ENCODE measurements at places on chromosomes 4 and X.

DNA sequence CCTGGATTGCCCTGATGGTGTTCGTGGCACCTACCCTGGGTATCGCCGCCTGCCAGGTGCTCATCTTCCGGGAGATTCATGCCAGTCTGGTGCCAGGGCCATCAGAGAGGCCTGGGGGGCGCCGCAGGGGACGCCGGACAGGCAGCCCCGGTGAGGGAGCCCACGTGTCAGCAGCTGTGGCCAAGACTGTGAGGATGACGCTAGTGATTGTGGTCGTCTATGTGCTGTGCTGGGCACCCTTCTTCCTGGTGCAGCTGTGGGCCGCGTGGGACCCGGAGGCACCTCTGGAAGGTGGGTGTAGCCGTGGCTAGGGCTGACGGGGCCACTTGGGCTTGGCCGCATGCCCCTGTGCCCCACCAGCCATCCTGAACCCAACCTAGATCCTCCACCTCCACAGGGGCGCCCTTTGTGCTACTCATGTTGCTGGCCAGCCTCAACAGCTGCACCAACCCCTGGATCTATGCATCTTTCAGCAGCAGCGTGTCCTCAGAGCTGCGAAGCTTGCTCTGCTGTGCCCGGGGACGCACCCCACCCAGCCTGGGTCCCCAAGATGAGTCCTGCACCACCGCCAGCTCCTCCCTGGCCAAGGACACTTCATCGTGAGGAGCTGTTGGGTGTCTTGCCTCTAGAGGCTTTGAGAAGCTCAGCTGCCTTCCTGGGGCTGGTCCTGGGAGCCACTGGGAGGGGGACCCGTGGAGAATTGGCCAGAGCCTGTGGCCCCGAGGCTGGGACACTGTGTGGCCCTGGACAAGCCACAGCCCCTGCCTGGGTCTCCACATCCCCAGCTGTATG is 1.8 kb downstream of the AVPR2 start:
- DNase-seq, result no peak

DNA sequence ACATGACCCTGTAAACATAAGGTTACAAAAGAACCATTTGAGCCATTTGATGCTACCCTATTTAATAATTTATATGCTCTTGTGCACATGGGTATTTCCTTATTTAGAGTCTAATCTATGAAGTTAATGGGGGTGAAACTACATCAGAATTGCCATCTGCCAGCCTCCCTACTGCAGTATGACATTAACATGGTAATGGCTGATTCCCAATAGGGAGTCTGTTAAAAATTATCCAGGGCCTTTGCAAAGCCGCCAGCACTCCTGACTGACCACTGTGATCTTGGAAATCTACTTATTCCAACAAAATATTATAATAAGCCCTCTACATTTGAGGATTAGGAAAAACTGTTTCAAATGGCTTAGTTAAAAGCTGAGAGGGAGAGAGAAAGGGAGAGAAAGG is 153.7 kb downstream of the CLCN4 start:
- no peak for DNase-seq

DNA sequence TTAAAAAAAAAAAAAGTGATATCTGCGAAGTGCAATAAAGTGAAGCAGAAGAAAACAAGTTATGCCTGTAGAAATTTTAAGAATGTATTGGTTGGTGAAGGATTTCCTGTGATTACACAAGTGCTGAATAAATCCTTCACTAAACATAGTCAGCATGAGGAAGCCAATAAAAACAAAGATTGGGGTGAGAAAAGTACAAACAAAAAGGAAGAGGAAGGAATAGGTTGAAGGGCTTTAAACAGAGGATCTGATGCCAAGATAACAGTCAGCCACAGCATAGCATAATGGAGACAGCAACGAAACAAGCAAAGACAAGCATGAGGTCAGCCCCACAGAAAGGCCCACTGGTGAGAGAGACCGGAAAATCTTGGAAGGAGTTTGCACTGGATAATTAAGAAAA is 372.2 kb downstream of the ADAM29 start:
- DNase-seq, result no peak

GRCh38 chr4:40251366-40251765 is 54.5 kb downstream of the RHOH start:
- no peak for DNase-seq

DNA sequence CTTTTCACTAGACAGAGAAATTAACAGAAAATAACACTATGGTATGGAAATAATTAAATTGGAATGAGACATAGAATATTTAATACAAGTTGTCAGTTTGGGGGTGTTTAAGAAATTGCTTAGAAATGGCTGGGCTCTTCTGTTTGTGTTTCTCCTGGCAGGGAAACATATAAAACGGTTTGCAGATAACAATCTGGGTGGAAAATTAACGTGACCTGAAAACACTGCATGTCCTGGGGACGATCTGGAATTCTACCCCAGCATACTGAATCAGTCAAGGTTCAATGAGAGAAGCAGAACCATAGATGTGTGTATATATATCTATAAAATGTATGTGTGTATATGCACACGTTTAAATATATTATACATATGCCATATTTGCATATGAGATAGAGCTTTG is 109.8 kb downstream of the SPATA18 start:
- DNase-seq, result no peak

GRCh38 chrX:12206413-12206812 is 68.1 kb downstream of the FRMPD4 start:
- DNase-seq, result no peak

- DNase-seq, result no peak
Observed at GRCh38 chr4:17336524-17336961, 175.3 kb downstream of the QDPR start.
